Dermis lymphatic vessel endothelial cell (primary cell): ENCODE measurements at places on chromosomes 5 and 9. TPM values are rescaled to one million over a fixed set of nuclear protein-coding genes. Genes with fewer than 3 reads are reported as not detected.

CAMK2A gene
- total RNA-seq, result not detected in 2 replicates

IL31RA gene
- 0.11 and 0.17 TPM in 2 replicates for total RNA-seq

CNTFR gene
- not detected in 2 replicates for total RNA-seq

SV2C gene
- under 0.01 TPM in 2 replicates for total RNA-seq

CTXN3 gene
- total RNA-seq, result not detected in 2 replicates
